ENCODE measurements at places on chromosomes 12 and 14.
A peak's percentile ranks its signal among the peaks of the same experiment; 100 is the strongest.

DNA sequence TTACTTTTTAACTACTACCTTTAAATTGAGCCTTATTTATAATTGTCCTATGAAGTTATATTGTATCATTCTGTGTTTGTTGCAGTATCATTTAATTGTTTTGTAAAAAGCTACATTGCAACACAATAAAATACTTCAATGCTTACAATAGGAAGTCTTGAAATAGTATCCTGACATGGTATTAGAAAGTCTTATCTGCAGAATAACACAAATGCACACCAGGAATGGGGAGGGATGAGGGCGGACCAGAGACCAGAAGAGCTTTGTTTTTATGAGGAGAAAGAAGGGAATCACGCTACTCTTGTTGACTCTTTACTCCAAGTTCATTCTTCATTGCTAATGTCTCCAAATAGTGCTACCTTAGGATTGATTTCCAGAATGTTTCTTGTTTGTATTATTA is 120.2 kb downstream of the MON2 start:
- no peak for DNase-seq

DNA sequence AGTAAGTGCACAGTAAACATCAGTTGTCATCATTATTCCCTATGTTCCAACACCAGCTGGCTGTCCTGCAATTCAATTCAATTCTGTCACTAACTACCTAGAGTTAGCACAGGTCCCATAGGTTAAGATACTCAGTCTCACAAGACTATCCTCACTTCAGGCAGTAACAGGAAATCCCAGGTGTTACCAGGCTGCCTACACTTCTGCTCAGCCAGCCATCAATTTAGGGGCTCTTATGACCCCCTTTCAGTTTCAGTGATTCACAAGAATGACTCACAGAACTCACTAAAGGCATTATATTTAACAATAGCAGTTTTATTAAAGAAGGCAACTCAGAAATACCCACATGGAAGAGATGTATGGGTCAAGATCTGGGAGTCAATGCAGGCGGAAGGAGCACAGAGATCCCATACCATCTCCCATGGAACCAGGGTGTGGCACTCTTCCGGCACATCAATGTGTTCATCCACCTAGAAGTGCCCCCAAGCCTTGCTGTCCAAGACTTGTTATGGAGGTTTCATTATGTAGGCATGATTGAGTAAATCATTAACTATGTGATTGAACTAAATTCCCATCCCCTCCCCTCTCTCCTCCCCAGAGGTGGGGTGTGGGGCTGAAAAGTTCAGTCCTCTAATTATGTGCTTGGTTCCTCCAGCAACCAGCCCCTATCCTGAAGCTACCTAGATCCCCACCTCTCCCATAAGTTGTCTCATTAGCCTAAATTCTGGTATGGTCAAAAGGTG is 120.8 kb upstream of the WSCD2 start:
- no peak for DNase-seq

- no peak for DNase-seq
These were observed 10.7 kb upstream of the GPX2 start for GRCh38 chr14:64953310-64953654.

DNA sequence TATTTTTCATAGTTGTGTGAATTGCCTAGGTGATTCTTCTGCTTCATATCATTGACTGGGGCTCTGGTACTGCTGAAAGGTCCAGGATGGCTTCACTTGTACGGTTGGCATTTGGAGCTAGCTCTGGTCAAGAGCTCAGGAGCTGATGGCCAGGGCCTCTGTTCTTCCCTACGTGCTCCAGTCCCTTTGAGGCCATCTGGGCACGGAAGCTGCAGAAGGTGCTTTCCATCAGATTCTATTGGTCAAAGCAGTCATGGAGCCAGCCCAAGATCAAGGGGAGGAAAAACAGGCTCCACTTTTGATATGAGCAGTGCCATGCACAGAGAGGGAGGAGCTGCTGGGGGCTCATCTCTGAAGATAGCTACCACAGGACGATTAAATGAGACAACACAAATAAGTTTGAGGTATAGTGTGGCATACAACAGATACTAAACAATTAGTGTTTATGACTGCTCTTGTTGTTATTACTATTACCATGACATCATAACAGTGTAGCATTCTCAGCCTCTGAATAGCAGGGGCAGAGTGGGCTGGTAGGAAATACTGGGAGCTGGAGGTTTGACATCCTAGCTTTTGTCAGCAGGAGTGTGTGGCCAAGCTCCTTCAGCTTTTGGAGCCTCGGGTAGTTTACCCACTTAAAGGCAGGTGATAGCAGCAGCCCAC is 10.4 kb downstream of the KRT83 start:
- no peak for DNase-seq

GRCh38 chr14:98578204-98578603 is 693.8 kb downstream of the BCL11B start:
- no peak for DNase-seq

- no peak for DNase-seq
These were observed 236.1 kb upstream of the PLEKHG7 start for GRCh38 chr12:92466391-92467305.

DNA sequence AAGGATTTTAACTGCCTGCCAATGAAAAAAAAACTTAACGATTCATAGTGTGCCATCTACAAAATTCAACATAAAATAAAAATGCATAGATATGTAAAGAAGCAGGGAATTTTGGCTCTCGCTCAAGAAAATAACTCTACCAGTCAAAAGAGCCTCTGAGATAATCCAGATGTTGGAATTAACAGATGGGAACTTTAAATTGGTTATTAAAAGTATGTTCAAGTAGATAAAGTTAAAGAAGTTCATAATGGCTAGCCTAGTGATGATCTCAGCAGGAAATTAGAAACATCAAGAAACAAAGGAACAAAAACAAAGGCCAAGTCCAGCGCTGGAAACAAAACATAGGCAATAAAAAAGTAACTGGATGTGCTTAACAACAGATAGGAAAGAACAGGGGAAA is 23.1 kb downstream of the PIK3C2G start:
- DNase-seq = no peak

DNA sequence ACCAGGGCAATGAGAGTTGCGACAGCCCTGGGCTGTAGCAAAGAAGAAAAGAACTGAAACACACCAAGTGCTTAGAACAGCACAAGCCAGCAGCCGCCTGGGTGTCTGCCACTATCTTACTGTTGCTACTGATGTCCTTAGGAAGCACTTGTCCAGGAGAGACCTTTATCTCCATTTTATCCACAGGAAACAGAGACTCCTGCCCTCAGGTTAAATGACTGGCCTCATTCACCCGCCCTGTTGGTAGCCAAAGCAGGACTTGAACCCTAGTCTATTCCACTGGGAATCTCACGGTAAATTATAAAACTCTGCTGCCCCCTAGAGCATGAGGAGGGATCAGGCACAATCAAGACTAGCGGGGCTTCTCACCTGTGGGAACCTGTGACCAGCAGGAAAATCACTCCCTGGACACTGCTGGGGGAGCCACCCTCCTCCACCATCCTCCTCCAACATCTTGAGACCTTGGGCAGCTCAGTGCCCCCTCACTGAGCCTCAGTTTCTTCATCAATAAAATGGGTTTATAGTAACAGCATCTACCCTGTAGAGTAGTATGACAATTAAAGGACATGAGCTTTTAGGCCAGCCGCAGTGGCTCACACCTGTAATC is 20.5 kb upstream of the TESC start:
- no peak for DNase-seq

DNA sequence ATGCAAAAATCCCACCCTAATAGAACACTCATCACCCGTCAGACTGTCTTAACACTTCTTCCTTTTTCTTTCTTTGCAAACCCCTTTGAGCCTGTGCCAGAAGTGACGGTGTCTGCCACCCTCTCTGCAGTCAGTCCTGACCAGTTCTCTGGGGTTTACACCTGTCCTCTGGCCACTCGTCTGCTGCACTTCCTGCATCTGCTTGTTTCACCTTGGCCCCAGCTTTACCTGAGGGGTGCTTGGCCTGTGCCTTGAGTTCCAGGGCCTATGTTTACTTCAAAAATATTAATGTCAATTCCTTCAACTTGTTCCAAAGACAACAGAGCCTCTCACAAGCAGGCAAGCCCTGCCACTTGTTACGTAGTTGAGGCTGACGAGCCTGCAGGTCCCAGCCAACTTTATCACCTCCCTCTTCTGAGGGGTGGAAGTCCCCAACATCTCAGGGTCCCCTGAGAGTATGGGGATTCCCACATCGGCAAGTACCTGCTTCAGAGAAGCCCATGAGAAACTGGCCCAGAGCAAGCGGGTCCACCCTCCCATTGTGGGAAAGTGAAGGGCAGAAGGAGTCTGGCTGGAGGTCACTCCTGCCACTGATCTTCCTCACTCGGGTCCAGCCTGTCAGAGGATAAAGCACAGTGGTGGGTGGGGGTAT is 205.4 kb downstream of the DAD1 start:
- DNase-seq = no peak

- no peak for DNase-seq
These were observed 115.9 kb downstream of the NTN4 start for GRCh38 chr12:95674631-95675030.

DNA sequence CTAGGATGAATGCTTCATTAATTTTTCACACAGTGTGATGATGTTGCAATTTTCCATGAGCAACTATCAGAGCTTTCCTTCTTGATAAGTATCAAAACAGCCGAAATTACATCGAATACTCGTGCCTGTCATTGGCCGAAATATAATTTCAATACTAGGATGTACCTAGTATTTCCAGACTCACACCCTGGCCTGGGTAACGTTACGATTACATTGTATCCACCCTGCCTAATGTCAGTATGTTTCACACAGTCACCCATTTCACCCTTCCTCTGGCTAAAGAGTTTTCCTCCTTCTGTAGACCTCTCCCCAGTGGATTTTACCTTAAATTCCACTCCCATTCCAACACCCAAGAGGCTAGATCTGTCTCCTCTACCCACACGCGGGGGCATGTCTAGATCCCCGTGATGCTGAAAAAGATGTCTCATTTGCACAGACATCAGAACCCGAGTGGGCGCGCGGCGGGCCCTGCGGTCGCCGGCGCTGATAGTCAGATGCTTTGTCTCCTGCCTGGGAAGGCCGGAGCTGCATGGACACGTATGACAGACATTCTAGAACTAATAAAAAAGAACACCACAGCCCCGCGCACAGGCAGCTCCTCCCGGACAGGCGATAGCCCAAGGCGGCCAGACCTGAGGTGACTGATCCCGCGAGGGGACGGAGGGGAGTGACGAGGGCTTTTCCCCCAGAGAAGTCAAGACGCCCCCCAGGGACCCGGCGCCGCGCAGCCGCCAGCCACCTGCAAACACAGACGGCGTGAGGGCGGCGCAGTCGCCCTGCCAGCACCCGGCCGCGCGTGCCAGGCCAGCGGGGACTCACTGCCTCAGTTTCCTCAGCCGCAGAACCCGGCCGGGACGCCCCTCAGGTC is 723 bp downstream of the KIF21A start:
- DNase-seq = peak; percentile 35

DNA sequence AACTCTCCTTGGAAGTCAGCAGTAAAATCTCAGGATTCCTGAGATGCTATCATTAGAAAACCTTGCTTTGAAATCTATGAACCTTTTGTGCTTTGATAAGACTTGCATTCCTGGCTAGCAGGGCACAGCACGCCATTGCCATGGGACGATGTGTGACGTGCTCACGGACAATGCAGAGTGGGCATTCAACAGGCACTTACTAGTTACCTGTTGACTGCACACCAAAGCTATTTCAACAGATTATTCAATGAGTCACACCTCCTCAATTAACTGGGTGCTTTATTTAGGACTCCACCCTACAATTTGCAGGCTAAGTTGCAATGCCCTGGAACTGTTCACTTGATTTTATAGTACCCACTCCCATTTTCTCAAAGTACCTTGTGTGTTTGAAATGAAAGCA is 11.3 kb downstream of the NOS1 start:
- no peak for DNase-seq
